NCI-H1436 treated with DMSO at 0.1 percent for 48 hours (cell line): ENCODE measurements at places on chromosomes 13 and 19.

DNA sequence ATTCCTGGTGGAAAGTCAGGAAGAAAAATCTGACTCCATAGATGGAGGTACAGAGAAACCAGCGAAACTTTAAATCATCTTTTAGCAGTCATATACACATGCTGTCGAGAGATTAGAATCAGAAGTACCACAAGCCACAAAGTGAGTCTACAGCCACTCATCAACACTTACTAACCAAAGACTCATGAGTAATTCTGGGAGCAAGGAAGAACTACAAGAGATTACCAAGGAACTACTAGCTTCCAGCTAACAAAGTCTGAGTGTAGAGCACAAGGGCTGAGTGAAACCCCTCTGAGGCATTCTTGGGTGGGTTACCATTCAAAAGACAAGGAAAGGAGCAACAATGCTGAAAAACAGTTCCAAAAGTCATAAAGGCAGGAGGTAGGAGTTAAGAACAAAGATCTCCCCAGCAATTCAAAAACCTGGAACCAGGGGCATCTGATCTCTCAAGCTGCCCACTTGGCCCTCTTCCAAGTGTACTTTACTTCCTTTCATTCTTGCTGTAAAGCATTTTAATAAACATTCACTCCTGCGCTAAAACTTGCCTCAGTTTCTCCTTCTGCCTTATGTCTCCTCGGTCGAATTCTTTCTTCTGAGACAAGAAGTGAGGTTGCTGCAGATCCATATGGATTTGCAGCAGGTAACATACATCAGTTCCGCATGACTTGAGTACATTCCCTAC, 13.0 kb downstream of the RBM26 start:
- DNase-seq = no peak

DNA sequence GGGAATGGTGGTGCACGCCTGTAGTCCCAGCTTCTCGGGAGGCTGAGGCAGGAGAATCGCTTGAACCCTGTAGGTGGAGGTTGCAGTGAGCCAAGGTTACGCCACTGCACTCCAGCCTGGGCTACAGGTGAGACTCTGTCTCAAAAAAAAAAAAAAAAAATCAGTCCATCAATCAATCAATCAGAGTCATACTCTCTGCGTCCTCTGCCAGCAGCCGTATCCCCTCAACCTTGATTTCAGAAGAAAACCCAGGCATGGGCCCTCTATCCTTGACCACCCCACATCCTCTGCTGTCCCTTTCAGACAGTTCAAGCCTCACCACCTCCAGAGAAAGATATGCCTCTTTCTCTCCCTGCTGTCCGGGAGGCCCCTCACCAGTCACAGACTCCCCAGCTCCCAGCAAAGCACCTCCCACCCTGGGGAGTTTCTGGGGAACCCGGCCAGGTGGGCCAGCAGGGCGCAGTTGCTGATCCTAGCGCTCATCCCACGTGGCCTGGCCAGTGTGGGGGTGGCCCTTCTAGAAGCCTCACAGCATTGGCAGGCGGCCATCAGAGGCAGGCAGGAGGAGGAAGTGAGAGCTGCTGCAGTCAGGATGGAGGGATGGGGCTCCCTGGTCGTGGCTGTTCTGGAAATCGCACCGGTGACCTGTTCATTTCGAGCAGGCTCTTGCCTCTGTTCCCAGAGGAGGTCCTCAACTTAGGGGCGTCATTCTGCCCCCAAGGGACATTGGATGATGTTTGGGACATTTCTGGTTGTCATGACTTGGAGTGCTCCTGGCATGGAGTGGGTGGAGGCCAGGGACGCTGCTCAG, 10.2 kb upstream of the JSRP1 start:
- no peak for DNase-seq

GRCh38 chr19:39765091-39766076, 13.3 kb upstream of the LEUTX start:
- DNase-seq = no peak

- no peak for DNase-seq
Observed at GRCh38 chr19:55777528-55777927, 8.6 kb downstream of the RFPL4AL1 start.

- DNase-seq = no peak
Observed at GRCh38 chr13:39281539-39282150, 243.4 kb downstream of the NHLRC3 start.

DNA sequence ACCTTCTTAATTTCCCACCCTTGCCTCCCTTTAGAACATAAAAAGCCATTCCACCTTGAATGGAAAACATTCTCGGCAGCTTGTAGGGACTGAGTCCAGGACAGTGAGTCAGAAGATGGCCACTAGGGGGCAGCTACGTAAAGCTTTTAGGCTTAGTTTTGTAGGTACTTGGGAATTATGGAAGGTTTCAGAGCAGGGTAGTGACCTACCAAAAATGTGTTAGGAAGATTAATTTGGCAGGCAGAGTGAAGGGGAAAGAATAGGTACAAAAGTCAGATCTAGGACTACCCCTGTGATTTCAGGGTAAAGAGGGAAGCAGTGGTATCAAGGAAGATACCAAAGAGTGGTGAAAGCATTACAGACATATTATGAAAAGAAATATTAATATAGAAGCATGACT, 198.4 kb downstream of the NDFIP2 start:
- no peak for DNase-seq

DNA sequence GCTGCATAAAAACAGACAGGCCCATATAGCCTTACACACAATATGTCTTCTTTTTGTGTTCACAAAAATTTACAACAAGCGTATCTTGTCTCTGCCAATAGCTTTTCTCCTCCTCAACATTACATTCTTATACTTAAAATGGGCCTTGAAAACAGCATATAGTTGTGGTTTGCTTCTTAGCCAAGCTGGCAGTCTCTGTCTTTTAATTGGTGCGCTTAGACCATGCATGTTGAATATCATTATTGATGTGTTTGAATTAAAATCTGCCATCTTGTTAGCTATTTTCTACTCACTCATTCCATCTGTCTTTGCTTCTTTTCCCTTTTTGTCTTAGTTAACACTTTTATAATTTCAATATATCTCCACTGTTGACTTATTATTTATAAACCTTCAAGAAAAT, 76.4 kb downstream of the ING1 start:
- no peak for DNase-seq

GRCh38 chr13:46648166-46648607, 95.2 kb downstream of the LRCH1 start:
- DNase-seq = no peak

GRCh38 chr19:35379992-35380391, 9.1 kb downstream of the GPR42 start:
- no peak for DNase-seq

- no peak for DNase-seq
Observed at GRCh38 chr13:38417727-38418126, 68.1 kb downstream of the UFM1 start.
